ENCODE measurements at places on chromosomes 5 and 9. TPM values are rescaled to one million over a fixed set of nuclear protein-coding genes. Genes with fewer than 3 reads are reported as not detected.

Gene SNCAIP
- polyA plus RNA-seq, result not detected

Gene HK3
- 3.6 TPM for polyA plus RNA-seq

Gene FOXD4L3
- polyA plus RNA-seq, result not detected

Gene SPRY4
- 0.06 TPM for polyA plus RNA-seq
